ENCODE measurements at places on chromosomes 6 and 20. TPM values are rescaled to one million over a fixed set of nuclear protein-coding genes. Genes with fewer than 3 reads are reported as not detected.

SLC4A11 gene
- polyA plus RNA-seq: not detected

KIF6 gene
- polyA plus RNA-seq: not detected

CCND3 gene
- 439 TPM for polyA plus RNA-seq

TREML1 gene
- polyA plus RNA-seq: not detected

ULBP3 gene
- not detected for polyA plus RNA-seq

SLPI gene
- polyA plus RNA-seq: not detected

CST7 gene
- polyA plus RNA-seq: 133 TPM

Measured in CD4-positive, CD25-positive, alpha-beta regulatory T cell (primary cell).